ENCODE measurements at places on chromosomes 6 and 20. TPM values are rescaled to one million over a fixed set of nuclear protein-coding genes. Genes with fewer than 3 reads are reported as not detected.

Gene IL17A
- not detected for total RNA-seq

Gene FBXO5
- 19.5 TPM for total RNA-seq

Gene BMP2
- total RNA-seq: 1.1 TPM

Gene CALHM6
- 0.59 TPM for total RNA-seq

Gene GSTA2
- not detected for total RNA-seq

Gene CST3
- 192 TPM for total RNA-seq

Gene TMEM74B
- not detected for total RNA-seq

Gene FABP7
- not detected for total RNA-seq

Gene TFEB
- total RNA-seq: 3.7 TPM

Gene CDH22
- total RNA-seq: not detected

Gene CST5
- not detected for total RNA-seq

Gene KCNQ5
- total RNA-seq: 1.2 TPM

Gene EGFL8
- 0.73 TPM for total RNA-seq

Gene SLC25A27
- total RNA-seq: 5.9 TPM

Gene TMEM244
- 0.78 TPM for total RNA-seq

Gene APCDD1L
- 3.9 TPM for total RNA-seq

Gene HLA-DRB5
- not detected for total RNA-seq

Gene SAMD5
- total RNA-seq: not detected

Gene COL9A3
- 0.98 TPM for total RNA-seq

All from subcutaneous preadipocyte (primary cell).